ENCODE measurements at places on chromosomes 7 and 10. TPM values are rescaled to one million over a fixed set of nuclear protein-coding genes. Genes with fewer than 3 reads are reported as not detected.

TRIM56 gene
- total RNA-seq: 44.5 TPM

SEMA3D gene
- not detected for total RNA-seq

GNG11 gene
- total RNA-seq: not detected

PIK3AP1 gene
- total RNA-seq: 5.1 TPM

JAKMIP3 gene
- total RNA-seq: 2.7 TPM

ADRB1 gene
- not detected for total RNA-seq

TSPAN15 gene
- total RNA-seq: 1.8 TPM

MNX1 gene
- total RNA-seq: 0.39 TPM

ELFN1 gene
- not detected for total RNA-seq

CALML5 gene
- total RNA-seq: not detected

ARHGAP22 gene
- total RNA-seq: not detected

MUC3A gene
- total RNA-seq: not detected

PDE1C gene
- not detected for total RNA-seq

SHOC2 gene
- total RNA-seq: 71.3 TPM

CHN2 gene
- 1.2 TPM for total RNA-seq

SRGN gene
- total RNA-seq: 439 TPM

OR2A1 gene
- not detected for total RNA-seq

CDK5 gene
- total RNA-seq: 11.6 TPM

RAMP3 gene
- not detected for total RNA-seq

OR2F1 gene
- total RNA-seq: not detected

LRRC4 gene
- total RNA-seq: not detected

GHRHR gene
- total RNA-seq: not detected

CALCR gene
- total RNA-seq: not detected

TCERG1L gene
- 0.09 TPM for total RNA-seq

SPDYE8 gene
- not detected for total RNA-seq

PHYHIPL gene
- total RNA-seq: not detected

FRMPD2 gene
- not detected for total RNA-seq

CYP2W1 gene
- total RNA-seq: not detected

FEZF1 gene
- not detected for total RNA-seq

SPDYE9 gene
- not detected for total RNA-seq

FKBP6 gene
- total RNA-seq: not detected

UNC5B gene
- total RNA-seq: 0.05 TPM

LEP gene
- not detected for total RNA-seq

AGBL3 gene
- 3.8 TPM for total RNA-seq

VSTM4 gene
- not detected for total RNA-seq

MCU gene
- 18.9 TPM for total RNA-seq

ZNF722 gene
- total RNA-seq: not detected

IFIT1 gene
- total RNA-seq: 0.79 TPM

ITIH5 gene
- total RNA-seq: not detected

SFRP4 gene
- total RNA-seq: not detected

EPC1 gene
- 36.0 TPM for total RNA-seq

EZH2 gene
- total RNA-seq: 117 TPM

TBXAS1 gene
- total RNA-seq: 3.9 TPM
